ENCODE measurements at places on chromosomes 7 and 10.

GRCh38 chr10:107415446-107415845 is 250.9 kb upstream of the SORCS1 start:
- no peak for DNase-seq

DNA sequence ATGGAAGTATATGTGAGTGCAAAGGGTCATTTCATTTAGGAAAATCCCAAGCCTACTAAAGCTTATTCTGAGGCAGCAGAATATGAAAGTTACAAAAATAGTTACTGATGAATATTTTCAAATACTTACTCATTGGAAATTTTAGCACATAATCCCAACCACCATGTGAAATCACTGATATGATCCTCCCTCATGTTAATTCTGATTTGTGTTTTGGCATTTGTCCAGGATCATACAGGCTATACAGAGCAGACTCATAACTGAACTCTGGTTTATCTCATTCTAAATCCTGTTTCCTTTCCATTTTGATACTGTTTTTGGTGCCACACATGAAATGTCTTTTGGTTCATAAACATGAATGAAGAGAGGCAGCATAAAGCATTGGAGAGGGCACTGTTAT is 3.4 kb upstream of the FAM24B start:
- no peak for DNase-seq

DNA sequence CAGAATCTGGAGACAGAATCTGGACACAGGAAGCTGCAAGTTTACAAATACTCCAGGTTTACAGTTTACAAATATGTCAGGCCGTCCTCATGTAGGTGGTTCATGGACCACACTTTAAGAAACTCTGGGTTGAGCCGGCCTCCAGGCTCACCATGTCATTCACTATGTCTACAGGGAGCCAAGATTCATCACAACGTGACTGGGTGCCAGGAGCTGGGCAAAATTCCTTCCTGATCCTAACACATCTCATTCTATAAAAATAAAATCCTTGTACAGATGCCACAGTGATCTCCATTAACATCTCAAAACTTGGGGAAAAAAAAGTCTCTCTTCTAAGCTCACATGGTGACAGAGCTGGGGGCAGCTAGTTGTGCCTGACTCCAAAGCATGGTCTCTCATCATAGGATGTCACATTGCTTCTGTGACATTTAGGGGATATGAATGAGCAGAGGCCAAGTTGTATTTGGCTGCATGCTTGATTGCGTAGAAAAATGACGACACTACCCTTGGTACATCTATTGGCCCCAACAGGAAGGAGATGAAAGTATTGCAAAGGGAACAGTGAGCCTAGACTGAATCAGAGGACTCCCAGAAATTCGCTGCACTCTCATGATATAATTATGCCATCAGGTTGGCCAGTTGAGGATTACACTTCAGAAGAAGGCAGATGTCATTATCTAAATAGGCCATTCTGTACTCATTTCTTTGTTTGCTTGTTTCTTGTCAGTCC is 35.9 kb downstream of the MTURN start:
- DNase-seq, result no peak

GRCh38 chr10:22554461-22555182 is 159.8 kb downstream of the PIP4K2A start:
- DNase-seq, result no peak

DNA sequence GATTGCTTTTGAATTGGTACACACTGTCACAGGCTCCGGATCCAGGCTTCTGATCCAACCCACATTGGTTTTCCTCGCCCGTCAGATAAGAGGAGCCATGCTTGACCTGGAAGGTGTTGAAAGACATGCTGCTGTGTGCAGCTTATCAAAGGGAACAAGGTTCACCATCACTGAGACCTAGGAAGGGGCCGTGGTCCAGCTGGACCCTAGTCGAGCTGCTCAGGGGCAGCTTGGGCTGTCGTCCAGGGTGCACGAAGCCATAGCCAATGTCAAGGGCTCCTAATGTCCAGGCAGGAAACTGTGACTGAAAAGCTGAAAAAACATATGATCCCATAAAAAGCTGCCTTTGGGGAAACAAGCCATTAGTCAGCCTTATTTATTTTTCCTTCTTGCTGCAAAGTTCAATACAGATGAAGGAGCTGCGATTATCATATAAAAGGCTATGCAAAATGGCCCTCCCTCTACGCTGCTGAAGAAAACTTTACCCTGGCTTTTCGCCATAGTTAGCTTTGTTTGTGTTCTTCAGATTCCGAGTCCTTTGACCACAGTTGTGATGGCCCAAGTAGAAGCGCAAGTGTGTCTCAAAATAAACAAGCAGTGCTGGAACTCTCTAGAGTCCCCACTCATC is 118.0 kb downstream of the CREB5 start:
- no peak for DNase-seq

DNA sequence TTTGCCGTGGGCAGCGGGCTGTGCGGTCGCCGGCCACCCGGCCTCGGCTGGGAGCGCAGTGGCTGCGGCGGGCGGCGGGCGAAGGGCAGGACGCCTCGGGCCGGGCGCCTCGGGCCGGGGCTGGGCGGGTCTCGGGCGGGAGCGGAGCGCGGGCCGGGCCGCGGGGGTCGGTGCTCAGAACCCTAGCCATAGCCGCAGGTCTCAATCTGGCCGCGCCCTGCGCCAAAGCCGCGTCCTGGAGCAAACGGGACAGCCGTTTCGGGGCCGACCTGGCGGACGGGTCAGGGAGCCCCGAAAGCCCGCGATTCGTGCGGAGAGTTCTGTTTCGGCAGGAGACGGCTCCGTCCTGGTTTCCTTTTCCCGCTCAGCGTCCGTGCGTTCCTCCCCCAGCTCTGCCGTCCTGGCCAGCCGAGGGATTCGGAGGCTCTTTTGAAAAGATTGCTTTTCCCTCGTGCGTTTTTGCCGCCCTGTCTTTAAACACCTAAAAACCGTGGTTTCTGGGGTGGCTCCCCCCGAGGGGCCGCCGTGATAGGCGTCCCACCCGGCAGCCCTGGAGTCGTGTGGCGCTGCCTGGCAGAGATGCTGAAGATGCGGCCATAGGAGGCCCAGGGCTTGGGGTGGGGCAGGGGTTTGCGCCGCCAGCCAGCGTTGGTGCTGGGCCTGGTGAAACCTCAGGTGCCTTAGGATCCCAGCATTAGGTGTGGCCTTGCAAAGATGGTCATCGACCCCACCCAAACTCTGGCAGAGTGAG is 727 bp downstream of the RET start:
- no peak for DNase-seq

GRCh38 chr10:107931808-107932207 is 767.3 kb upstream of the SORCS1 start:
- no peak for DNase-seq

- DNase-seq, result no peak
These were observed 967.8 kb downstream of the LRMDA start for GRCh38 chr10:76399226-76399625.

- DNase-seq, result no peak
These were observed 43.0 kb downstream of the CXCL12 start for GRCh38 chr10:44341886-44342285.

- DNase-seq, result no peak
These were observed 52.5 kb upstream of the VKORC1L1 start for GRCh38 chr7:65820287-65820950.

DNA sequence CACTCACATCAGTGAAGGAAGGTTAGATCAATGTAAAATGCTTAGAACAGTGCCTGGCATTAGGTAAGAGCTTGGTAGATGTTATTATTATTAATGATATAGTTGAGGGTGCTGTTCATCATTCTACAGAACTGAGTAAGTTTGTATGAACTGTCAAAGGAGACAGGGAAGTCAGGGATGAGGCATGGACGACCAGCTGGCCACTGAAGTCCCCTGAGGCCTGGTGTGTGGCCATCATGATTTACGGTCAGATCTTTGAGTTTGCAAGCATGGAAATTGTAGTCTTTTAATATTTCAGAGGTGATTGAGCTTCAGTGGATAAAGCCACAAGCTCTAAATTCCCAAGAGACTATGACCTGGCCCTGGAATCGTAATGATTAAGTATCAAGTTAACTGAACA is 6.9 kb downstream of the ARMC3 start:
- DNase-seq, result no peak

DNA sequence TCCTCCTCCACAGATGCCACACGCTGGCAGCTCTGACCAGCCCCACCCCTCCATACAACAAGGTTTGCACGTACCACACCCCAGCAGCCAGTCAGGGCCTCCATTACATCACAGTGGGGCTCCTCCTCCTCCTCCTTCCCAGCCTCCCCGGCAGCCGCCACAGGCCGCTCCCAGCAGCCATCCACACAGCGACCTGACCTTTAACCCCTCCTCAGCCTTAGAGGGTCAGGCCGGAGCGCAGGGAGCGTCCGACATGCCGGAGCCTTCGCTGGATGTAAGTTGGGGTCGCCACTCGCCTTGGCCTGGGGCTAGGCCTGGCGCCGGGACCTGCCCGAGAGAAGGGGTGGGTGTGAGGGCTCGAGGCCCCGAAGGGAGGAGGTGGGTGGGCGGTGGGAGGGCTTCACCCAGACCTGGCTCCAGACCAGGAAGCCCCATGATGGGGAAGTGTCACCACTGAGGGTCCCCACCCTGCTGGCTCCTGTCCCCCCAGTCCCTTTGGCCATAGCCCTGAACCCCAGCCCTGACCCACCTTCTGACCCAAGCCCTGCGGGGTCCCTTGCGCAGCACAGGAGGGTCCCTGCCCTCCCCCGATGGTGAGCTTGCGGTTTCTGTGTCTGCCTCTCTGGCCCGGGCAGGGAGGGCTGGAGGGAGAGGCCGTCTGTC is 36.2 kb upstream of the PPIF start:
- no peak for DNase-seq

DNA sequence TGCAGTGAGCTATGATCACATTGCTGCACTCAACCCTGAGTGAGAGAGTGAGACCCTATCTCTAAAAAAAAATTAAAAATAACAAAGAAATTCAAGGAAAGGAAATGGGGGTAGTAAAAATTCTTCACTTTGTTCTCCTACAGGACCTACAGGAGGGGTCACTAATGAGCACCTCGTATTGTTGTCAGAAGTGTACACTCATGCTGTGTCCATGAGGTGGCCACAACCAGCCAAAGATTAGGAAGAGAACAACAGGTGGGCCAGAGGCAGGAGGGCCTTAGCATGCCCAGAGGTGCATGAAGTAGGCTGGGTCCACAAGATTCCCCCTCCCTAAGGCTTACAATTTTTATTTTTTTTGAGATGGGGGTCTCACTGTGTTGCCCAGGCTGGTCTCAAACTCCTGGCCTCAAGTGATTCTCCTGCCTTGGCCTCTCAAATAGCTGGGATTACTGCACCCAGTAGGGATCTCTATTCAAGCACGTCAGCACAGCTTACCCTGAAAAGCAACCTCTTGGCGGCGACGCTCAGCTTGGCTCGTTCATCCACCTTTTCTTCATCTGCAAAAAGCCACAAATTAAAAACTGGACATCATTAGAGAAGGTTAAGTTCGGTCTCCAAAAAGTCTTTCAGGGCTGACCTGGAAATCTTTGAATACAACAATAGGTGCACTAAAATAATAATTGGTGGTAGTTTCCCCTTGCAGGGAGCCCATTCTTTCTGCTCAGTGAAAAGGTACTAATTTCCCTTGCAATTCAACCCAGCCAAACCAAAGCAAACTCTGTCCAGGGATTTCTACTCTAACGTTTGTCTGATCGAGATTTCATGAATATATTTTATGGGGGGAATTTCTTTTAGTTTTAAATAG is 104.4 kb downstream of the SVIL start:
- DNase-seq, result no peak

GRCh38 chr10:111473361-111473760 is 396.5 kb downstream of the ADRA2A start:
- no peak for DNase-seq

DNA sequence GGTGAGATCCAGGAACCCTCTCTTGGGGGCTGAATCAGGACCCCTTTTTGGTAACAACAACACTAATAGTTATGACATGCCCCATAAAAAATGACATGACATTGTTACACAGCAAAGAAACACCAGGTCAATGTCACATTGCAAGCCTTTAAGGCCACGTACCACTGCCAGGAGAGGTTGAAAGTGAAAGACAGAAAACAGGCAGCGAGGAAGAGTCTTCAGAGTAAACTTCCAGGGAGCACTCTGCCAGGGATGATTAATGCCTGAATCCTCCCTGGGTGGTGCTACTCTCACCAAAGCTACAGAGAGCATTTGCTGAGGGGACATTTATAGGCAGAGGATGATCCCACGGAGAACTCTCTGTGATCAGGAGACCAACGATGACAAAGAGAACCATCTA is 551.6 kb downstream of the CALN1 start:
- DNase-seq, result no peak

GRCh38 chr10:76553263-76554032 is 1084.2 kb downstream of the KCNMA1 start:
- no peak for DNase-seq

DNA sequence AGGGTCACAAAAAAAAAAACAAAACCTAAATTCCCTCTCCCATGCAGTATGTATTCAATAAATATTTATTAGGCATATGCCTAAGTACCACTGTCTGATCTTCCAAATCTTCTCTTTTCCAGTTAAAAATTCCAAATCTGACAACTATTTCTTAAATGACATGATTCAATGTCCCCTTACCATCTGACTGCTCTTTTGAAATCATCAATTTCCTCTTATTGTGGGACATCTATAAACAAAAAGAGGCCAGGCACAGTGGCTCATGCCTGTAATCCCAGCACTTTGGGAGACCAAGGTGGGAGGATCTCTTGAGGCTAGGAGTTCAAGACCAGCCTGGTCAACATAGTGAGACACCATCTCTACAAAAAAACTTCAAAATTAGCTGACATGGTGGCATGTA is 103.5 kb downstream of the TBXAS1 start:
- DNase-seq, result no peak

- peak; percentile 41 for DNase-seq
These were observed at the start of gene PDLIM1 for GRCh38 chr10:95290461-95291364. Gene PDLIM1 (minus strand): TSS chr10:95291003. CDS start chr10:95290915, 88 bp downstream.

DNA sequence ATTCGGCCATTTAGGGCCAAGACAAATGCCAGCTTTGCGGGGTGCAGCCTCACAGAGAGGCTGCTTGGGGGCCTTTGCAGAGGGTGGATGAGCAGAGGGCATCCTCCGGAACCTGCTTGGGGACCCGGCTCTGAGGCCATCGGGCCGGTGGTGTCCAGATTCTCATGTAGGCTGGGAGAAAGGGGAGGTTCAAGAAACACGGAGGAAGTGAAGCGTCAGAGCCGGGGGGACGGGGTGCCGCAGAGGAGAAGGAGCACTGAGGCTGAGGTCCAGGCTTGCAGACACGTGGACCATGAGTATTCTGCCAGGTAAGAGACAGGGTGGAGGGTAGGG is 150.7 kb upstream of the SHH start:
- DNase-seq, result no peak

DNA sequence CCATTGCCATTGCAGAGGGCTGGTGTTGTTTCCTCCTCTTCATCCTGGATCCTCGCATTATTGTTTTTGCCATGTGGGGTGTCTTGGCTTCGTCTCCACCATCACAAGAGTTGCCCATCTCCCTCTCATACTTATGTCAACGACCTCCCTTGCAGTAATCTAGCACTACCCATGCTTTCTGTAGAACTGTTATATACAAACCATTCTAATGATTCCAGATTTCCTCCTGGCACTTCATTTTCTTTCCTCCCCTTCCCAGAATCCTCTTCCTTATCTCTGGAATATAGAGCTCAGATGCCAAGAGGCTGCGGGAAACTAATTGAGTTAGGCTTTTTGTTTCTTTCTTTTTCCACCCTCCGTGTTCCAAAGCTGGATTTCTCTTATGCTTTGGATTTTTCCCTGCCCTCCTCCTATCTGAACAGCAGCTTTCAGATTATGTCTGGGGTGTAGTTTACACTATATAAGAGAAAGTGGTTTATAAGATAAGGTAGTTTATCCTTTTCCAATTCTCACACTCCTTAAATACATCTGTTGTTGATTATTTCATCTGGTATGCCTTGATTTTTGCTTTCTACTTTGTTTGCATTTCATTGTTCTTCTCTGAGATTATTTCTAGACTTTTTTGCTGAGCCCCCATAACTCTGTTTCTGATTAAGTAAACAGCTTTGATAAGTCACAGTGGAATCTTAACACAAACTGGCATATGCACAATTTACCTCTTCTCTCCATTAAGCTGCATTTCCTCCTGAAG is 264.1 kb downstream of the BICC1 start:
- DNase-seq, result no peak

Measured in stimulated activated naive CD8-positive, alpha-beta T cell treated with anti-CD3 and anti-CD28 coated beads, Interleukin-15, Interleukin-2, amounts not matched to agents 100 U/mL and 50 U/mL, for 24 hours (primary cell).